ENCODE measurements at places on chromosomes 12 and 14. TPM values are rescaled to one million over a fixed set of nuclear protein-coding genes. Genes with fewer than 3 reads are reported as not detected.

CCDC38 gene
- not detected for total RNA-seq

DNA sequence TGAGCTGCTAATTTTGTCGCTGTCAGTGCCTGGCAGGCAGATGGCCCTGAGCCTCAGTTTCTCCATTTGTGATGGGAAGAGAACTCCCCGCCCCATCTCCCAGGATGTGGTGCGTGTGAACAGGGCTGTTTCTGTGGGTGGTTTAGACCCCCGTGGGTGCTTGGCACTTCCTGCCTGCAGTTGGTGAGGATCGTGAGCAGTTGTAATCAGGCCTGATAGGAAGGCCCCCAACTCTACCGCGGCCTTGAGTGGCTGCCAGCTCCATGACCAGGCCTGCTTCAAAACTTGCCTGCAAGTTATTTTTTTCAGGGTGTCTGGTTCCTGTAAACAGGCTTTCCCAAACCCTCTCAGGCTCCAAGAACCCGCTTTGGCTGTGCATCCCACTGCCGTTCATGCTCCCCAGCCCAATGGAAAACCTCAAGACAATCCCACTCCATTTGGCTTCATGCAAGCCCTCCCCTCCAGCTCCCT, 138.4 kb downstream of the ZFP36L1 start:
- DNase-seq = no peak

- peak; percentile 23 for DNase-seq
Measured at GRCh38 chr12:62191491-62192179, 68.6 kb upstream of the USP15 start.

- no peak for DNase-seq
Measured at GRCh38 chr14:97109234-97109633, 312.1 kb downstream of the VRK1 start.

GRCh38 chr12:24078318-24078765, 128.9 kb upstream of the SOX5 start:
- DNase-seq = peak; percentile 57

DNA sequence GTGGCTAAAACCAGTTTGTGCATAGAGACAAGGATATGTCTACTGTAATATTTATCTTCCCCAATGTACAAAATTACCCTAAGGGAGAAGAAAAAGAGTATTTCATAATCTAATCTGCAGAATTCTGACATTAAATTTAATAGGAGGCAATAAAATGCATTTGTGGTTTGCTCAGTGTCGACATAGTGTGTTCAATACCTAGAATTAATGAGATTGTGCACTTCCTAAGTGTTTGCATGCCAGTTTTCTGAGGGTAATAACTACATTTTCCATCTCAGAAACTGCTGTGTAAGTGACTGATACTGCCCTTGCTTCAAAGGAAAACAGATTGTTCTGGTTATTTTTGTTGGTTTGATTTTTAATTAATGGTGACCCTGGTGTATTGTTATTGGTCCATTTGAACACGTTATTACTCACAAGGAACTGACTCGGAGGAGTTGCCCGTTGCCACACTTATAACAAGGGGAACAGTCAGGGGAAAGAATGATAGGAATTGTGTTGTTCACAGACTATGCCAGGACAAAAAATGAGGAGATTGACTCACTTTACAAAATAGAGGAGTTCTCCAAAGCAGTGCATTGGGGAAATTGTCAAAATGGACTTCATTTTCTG, 960.3 kb upstream of the TMEM132C start:
- DNase-seq = no peak

Data from IMR-90 (cell line).